Peyer's patch (tissue), 4 donors: ENCODE measurements at places on chromosomes 1 and 21. TPM values are rescaled to one million over a fixed set of nuclear protein-coding genes. Genes with fewer than 3 reads are reported as not detected.

NTMT2 gene
- total RNA-seq: not detected

FABP3 gene
- total RNA-seq: 15.7 TPM

DNA sequence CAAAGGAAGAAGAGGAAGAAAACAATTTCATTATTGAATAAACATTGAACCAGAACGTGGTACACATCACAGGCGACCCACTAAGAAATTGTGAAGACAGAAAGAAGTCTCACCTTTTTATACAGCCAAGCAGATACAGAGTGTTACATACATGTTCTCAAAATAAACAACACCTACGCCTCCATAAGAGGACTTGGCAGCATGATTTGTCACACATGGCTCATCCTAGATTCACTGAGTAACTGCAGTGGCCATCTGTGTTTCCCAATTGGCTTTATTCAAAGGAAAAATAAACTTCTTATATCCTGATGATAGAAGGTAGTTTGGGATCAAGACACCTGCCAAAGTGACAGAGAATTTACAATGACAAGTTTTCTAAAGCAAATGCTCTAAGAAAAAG, 7.6 kb upstream of the KRTAP19-8 start:
- no peak for DNase-seq

DNA sequence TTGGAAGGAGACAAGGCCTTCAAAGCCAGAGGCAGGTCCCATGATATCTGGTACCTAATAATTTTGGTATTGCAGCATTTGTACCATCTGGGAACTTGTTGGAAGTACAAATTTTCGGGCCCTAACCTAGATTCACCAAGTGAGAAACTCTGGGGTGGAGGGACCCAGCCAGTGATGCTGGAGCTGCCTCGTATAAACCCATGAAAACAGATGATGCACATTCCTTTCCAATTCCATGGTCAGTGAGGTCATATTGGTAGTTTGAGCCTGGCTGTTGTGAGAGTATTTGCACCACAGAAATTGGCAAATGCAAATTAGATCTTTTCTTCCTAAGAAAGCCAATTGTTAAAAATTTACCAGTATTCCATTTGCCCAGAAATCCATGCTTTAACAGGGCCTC, 269.6 kb upstream of the PLXNA2 start:
- no peak for DNase-seq
